Left colon (tissue), 2 donors: ENCODE measurements at places on chromosomes 2 and 18. TPM values are rescaled to one million over a fixed set of nuclear protein-coding genes. Genes with fewer than 3 reads are reported as not detected.
A peak's percentile ranks its signal among the peaks of the same experiment; 100 is the strongest.

GRCh38 chr2:132991471-132992045 lies 321.6 kb upstream of the LYPD1 start:
- no peak for DNase-seq

DNA sequence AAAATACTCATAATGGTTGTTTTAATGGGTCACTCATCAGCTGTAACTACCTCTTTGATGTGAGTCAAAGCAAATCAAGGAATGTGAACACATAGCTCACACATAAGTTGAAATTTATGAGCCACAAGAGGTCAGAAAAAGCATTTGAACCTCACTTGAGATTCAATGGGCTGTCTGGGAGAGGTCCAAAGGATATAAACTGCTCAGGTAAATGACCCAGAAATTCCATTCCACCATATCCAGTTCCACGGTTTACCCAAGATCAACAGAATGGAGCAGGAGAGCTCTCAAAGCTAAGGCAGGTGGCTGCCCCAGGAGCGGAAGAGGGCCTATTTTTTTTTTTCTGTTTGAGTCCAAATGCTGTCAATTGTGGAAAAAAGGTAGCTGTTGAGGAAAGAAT lies 464.1 kb downstream of the TNS1 start:
- DNase-seq: no peak

Gene TUBA3E
- not detected for total RNA-seq

DNA sequence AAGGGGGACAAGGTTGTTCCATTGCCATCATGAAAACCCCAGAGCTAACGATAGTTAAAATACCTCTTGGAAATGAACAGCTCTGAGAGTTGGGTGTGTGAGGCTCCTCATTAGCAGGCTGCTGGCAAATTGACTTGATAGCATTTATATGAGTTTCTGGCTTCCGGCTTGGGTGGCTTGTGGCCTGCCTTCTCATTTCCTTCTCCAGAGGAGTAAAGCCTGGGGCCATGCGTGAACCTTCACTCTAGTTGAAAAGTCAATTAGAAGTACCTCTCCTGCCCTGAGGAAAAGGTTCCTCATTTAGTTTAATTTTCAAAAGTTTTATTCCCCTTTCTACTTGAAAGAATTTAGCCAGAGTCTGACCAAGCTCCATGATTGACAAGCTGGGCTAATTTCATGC lies 67.1 kb downstream of the MGAT5 start:
- DNase-seq: peak; percentile 19

Gene ZSWIM2
- not detected for total RNA-seq

Gene PSMA8
- not detected for total RNA-seq

DNA sequence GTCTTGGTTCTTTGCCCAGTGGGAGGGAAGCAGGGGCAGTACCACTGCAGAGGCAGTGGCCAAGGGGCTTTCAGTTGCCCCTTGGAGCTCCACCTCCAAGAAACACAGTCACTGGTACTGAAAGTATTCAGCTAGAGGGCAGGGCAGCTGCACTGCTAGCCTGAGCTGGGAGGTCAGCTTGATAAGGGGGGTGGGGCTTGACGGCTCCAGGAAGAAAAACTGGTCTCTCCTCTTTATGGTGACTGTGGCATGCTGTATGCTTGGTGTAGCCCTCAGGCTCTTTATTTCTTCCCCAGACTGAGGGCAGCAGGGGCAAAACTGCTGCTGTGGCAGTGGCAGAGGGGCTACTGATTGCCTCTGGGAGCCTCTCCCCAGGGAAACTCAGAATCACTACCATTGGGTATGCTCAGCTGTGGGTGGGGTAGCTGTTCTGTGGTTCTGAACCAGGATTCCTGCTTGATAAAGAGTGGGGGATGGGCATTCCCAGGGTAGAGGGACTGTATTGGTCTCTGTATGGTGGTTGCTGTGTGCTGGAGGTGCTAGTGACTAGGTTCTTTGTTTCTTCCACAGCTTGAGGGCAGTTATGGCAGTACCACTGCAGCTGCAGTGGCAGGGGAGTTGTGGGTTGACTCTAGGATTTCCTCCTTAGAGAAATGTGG lies 134.6 kb upstream of the SCN7A start:
- no peak for DNase-seq

DNA sequence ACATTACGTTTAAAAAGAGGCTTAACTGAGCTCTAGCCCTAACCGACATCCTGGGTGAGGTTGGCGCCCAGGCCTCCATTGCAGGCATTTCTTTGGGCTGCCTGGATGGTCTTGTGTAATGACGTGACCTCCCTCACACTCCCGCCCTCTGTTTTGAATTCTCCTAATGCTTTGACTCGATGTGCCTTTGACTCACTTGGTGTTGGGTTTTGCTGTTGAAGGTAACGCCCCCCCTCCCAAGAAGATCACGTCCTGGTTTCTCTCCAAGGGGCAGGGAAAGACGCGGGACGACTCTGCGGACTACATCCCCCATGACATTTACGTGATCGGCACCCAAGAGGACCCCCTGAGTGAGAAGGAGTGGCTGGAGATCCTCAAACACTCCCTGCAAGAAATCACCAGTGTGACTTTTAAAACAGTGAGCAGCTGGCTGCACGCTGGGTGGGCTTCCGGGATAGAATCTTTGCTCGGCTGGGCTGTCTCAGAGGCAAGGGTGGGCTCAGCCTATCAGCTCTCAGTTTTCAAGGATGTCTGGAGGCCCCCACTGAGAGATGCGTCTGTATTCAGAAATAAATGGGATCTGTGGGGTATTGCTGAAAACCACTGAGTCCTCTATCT lies 87.9 kb upstream of the ATG16L1 start:
- DNase-seq: no peak

Gene HAAO
- total RNA-seq: 19.2 TPM

Gene ICOS
- total RNA-seq: 0.34 TPM

Gene SCN7A
- 1.6 TPM for total RNA-seq

- DNase-seq: no peak
Measured at GRCh38 chr2:108634011-108634410, 85.3 kb upstream of the RANBP2 start.

DNA sequence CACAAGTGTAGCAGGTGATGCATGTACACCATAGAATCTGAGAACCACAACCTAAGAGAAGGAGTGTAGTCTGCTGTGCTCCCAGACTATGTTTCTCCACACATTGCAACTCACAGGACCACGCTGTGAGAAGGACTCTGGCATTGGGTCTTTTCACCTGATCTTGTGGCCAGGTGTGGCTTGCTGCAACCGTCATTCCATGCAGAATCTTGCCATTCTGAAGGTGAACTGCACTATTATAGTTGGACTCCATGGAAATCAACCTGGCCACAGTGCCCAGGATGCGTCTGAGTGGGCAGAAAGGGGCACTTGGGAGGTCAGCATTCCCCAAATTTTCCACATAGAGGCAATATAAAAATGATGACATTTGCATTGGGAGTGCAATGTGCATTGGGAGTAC lies 122.2 kb downstream of the CAPN13 start:
- DNase-seq: no peak

DNA sequence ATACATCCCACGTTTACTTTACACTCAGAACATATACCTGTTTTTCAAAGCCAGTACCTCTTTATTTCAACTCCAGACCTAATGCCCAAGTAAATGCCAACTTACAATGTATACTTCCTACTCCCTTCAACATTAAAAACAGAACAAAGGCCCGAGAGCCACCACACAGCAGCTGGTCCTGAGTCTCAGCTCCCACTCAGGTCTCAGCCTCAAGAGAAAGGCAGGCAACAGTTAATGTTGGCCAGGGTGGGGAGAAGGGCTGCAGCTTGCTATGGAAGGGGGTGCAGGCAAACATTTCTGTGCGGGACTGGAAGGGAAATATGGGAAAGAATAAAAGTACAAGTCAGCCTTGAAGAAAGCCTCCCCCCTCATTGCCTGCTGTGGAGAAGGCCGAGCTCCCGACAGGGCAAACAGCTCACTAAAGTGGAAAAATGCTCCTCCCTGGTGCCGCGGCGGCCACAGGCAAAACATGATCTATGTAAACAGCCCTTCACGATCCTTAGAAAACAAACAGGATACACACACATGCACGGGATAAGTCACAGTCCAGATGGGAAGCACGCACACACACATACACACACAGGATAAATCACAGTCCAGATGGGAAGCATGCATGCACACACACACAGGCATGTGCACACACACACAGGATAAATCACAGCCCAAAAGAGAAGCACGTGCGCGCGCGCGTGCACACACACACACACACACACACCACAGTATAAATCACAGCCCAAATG lies 67.4 kb downstream of the ADNP2 start:
- DNase-seq: no peak

DNA sequence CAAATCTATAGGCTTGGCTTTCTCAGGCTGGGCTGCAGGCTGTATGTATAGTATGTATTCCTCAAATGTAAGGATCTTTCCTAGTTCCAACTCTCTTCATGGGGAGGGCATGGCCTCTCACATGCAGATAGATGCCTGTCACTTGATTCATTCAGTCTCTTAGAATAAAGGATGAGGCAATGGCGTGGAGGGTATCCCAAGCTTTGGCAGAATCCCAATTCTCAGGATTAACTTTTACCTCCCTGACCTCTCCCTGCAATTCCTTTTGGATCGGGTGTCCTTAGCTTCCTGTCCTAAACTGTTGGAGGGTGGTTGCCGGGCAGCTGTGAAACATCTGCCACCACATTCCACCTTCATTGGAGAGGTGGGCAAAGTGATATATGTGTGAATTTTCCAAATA lies 80.3 kb downstream of the INSIG2 start:
- no peak for DNase-seq

DNA sequence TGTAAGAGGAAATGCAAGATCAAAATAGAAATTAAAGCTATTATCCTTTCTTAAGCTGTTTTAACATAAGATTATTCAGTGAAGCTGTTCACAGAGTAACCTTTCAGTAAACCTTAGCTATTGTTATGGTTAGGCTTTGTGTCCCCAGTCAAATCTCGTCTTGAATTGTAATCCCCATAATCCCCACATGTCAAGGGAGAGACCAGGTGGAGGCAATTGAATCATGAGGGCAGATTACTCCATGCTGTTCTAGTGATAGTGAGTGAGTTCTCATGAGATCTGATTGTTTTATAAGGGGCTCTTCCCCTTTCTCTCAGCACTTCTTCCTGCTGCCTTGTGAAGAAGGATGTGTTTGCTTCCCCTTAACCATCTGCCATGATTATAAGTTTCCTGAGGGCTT lies 424.4 kb downstream of the DSEL start:
- DNase-seq: no peak

GRCh38 chr18:600107-600506 lies 3.3 kb downstream of the CLUL1 start:
- DNase-seq: no peak

GRCh38 chr2:240142256-240142775 lies 1.9 kb upstream of the OTOS start:
- DNase-seq: no peak

GRCh38 chr2:83689402-83689801 lies 769.7 kb downstream of the SUCLG1 start:
- no peak for DNase-seq

DNA sequence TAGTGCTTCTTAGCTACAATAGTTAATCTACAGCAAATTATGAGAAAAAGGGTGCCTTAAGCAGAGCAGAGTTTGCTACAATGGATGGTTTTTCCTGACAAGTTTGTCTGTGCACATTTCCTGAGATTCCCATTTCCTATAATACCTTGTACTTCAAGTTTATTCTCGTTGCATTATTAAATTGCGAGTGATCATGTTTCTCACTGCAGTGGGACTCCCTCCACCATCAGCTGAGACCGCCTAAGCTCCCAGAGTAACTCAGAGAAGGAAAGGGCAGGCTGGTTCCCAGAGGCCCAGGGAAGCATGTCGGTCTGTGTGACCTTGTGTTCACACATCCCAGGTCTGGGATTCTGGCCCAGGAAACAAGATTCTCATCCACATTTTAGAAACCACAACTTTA lies 162.1 kb downstream of the ARL4C start:
- DNase-seq: no peak

DNA sequence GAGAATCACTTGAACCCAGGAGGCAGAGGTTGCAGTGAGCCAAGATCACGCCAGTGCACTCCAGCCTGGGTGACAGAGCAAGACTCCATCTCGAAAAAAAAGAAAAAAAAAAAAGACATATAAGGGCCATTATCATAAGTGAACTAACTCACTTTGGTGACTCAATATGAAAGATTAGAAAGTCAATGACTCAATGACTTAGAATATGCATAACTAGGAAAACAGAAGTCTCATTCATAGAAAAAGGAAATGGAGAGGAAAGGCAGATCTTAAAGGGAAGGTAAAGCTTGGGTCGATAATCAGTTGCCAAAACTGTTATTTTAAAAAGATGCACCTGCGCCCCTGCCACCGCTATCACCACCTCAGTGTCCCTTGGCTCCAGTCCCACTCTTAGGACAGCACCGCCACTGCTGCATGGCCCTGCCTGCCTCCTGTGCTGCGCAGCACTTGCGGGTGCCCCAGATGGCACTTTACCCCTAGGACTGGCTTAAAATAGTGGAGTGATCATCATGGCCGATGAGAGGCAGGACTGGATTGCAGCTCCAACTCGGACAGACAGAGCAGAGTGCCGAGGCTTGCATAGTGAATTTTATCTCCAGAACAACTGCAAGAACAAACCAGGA lies 54.7 kb downstream of the INO80D start:
- DNase-seq: no peak

DNA sequence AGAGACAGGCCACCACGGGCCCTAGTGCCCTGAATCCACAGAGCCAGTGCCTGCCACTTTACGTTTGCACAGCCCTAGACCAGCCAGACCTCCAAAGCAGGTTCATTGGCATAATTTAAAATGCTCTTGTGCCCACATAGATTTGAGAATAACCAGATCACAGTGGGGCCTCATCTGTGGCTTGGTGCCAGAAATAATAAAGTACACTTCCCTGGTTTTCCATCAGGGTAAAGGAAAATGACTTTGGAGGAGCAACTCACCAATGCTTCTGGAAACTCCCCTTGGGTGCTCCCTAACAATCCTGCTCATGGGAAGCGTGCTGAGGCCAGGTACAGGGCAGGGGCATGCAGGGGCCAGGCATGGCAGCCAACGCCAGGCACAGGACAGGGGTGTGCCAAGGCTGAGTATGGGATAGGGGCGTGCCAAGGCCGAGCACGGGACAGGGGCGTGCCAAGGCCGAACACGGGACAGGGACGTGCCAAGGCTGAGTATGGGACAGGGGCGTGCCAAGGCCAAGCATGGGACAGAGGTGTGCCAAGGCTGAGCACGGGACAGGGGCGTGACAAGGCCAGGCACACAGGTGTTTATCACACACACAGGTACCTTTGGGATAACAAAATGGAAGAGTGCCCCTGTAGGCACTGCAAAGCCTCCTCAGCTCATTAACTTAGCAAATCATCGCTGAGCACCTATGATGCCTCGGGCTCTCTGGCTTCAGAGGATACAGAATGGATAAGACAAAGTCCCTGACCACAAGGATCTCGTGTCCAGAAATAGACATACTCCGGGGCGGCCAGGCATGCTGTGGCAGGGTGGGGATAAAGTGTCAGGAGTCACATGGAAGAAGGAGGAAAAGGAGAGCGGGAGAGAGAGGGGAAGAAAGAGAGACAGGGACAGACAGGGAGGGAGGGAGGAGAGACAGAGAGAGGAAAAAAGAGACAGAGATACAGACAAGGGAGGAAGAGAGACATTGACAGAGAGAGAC lies 334.7 kb downstream of the EIPR1 start:
- DNase-seq: peak; percentile 70

DNA sequence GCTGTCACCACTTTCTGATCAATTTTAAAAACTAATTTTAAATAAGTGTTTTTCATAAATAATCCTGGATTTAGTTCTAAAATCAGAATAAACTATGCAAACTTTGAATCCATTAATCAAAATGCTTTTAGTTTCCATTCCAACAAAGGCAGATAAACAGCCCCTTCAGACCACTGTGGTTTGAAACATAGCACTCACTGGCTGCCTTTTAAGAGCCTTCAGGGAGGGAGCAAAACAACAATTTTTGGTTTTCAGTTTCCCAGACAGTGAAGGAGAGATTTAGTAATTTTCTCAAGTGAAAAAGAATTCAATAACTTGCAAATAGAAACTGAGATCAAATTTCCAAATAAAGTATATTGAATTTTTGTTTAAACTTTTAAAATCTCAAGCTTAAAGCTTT lies 46.1 kb downstream of the CDK15 start:
- DNase-seq: no peak
